CD4-positive, alpha-beta T cell treated with Interferon gamma for 1 hour (primary cell): ENCODE measurements at places on chromosomes 2 and 18.

DNA sequence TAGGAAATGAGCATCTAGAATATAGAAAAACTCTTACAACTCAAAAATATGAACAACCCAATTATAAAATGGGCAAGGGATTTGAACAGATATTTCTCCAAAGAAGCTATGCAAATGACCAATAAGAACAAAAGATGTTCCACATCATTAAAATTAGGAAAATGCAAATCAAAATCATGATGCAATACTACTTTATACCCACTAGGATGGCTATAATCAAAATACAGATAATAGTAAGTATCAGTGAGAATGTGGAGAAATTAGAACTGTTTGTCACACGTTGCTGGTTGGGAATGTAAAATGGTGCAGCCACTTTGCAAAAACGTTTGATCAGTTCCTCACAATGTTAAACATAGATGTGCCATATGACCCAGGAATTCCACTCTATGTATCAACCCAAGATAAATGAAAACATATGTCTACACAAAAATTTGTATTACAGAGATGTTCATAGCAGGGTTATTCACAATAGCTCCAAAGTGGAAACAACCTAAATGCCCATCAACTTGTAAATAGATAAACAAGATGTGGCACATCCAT is 558.4 kb downstream of the SLC4A3 start:
- no peak for DNase-seq

DNA sequence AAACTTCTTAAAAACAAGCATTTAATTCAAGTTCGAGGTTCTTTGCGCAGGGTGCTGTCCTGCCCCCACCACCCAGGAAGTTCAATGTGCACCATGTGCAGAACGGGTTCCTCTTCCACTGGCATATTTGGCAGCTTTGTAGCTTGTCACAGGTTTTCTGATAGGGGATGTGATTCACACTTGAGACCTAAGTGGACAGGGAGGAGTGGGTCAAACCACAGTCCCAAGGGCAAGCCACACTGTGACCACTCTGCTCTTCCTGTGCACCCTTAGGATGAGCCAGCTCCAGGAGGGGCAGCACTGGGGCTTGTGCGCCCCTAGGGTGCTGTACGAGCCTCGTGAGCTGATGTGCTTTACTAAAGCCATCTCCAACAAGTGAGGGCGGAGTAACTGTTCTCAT is 82.5 kb downstream of the TGFA start:
- DNase-seq, result no peak

GRCh38 chr2:191050640-191050987 is 36.6 kb upstream of the STAT1 start:
- no peak for DNase-seq

DNA sequence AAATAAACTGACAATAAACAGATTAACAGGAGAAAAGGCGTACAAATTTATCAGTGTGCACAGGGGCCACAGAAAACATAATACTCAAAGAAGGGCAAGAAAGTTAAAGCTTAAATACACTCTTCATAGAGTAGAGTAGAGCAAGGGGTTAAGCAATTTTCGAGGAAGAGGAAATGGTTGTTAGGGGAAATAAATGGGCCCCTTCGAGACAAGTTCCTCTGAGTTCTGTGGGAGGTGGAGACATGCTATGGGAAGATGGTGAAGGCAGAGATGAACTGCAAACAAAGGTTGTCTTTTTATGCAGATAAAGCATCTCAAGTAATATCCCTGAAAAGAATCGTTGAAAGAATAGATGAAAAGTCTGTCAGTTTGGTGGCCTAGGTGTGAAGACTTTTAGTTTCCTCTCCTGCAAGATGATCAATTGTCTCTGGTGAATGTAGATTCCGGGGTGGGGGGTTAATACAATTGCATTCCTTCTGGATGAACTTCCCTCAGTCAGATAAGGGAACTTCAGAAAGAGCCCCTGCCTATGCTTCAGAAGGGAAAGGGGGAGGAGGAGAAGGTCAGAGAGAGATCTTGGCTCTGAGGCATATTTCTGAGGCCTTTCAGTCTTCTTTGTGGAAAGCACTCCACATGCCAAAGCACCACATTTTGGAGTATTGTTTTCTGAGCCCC is 127.0 kb downstream of the METTL4 start:
- DNase-seq, result no peak

DNA sequence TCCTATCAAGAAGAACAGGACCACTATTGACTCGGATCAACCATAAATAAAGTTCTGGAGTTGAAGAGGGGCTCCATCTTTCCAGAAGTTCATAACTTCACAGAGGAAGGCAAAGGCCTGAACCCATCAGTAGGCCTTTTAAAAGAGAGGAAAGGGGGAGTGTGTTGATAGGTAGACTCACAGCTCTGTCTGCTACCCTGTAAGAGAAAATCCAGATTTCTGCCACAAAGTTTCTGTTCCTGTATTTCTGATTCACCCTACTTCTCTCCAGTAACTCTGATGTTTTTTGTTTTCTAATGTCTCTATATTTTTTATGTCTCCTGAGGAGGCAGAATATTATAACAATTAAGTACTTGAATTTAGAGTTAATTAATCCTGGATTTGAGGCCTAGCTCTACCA is 564.0 kb downstream of the TNS1 start:
- DNase-seq, result no peak

DNA sequence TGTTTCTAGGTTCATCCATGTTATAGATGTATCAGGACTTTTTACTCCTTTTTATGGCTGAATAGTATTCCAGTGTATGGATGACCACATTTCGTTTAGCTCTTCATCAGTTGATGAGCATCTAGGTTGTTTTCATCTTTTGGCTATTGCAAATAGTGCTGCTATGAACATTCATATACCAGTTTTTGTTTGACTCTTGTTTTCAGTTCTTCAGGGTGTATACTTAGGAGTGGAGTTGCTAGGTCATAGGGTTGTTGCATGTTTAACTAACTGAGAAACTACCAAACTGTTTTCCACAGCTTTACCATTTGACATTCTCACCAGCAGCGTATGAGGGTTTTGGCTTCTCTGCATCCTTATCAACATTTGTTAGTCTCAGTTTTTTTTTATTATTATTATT is 25.8 kb upstream of the NAPG start:
- no peak for DNase-seq

GRCh38 chr2:139990646-139991335 is 1210.6 kb upstream of the NXPH2 start:
- DNase-seq, result no peak

GRCh38 chr2:178304333-178304732 is 110.0 kb downstream of the OSBPL6 start:
- no peak for DNase-seq

DNA sequence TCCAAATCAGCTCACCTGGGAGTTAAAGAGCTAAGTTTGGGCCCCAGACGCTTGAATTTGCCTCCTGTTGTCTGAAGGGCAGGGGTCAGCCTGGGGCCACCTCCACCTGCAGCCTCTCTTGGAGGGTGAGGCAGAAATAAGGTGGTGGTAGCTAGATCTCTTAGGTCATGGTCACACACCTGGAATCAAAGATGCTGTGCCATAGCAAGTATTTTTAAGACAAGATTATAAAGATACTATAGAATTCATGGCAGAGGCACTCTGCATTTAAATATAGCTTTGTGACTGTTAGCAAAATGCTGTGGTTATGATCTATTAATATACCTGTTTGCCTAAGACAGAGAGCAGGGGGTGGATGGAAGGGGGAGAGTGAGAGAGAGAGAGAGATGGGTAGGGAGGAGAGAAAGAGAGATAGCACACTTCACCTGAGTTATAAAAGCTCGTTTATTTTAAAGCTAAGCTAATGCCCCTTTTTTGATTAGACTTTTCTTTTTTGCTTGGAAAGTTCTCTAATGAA is 242.7 kb downstream of the TMEM182 start:
- no peak for DNase-seq

GRCh38 chr2:154457286-154457685 is 241.2 kb upstream of the KCNJ3 start:
- DNase-seq, result no peak

DNA sequence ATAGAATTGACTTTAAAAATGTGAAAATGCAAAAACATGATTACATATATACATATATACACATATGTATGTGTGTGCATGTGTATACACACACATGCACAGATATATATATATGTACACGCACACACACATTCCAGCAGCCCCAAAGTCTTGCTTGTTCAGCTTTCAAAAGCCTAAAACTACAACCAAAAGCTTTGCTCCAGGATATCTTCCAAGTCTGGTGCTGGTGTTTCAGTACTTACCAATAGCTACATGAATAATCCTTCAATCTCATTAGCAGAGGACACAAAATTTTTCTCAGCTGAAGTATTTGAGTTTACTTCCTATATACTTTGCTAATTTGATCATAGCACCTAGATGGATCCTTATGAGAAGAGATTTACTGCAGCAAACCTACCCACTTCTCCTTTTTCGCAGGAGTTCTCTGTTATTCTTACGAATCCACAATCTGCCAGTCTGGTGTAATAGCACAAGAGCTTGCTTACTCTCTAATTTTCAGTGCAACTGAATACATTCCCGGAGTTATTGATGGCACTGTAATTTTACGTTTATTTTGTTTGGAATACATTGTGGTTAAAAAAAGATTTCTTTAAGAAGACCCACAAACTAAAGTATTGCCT is 553.3 kb downstream of the ARHGAP15 start:
- DNase-seq, result no peak

GRCh38 chr2:218569661-218570500 is 1.2 kb downstream of the CNOT9 start:
- peak; percentile 15 for DNase-seq

- no peak for DNase-seq
Measured at GRCh38 chr2:63514781-63515180, 73.5 kb downstream of the WDPCP start.

DNA sequence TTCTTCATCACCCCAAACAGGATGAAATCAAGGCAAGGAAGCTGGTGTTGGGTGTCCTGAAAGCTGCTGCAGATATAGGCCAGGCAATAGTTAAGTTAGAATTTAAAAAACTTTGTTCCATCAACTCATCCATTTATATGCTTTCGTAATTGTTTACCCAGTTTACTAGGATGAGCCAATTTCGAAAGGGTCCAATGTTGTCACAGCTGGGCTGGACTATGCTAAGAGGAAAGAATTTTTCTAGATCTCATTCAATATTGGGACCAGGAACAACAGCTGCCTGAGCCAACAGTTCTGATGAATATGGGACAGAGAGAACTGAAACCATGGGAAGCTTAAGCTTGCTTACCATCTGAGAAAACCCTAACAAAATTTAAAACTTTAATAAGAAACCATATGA is 21.6 kb upstream of the SP3 start:
- DNase-seq, result no peak

GRCh38 chr2:29187926-29188325 is 72.7 kb downstream of the CLIP4 start:
- no peak for DNase-seq

GRCh38 chr18:48629730-48630324 is 91.0 kb downstream of the CTIF start:
- DNase-seq, result no peak

DNA sequence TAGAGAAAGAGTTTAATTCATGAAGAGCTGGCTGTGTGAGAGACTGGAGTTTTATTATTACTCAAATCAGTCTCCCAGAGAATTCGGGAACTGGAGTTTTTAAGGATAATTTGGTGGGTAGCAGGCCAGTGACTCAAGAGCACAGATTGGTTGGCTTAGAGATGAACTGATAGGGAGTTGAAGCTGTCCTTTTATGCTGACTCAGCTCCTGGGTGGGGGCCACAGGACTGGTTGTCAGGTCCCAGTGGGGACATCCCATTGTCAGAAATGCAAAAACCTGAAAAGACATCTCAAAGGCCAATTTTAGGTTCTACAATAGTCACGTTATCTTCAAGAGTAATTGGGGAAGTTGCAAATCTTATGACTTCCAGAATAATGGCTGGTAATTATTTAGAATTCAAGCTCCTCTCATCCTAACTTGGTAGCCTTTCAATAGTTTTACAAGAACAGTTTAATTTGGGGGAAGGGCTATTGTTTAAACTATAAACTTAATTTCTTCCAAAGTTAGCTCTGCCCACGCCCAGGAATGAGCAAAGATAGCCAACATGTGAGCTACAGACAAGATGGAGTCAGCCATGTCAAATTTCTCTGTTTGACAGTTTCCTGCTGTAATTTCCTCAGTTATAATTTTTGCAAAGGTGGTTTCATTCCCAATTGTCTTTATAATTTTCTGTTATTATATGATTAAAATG is 149.4 kb upstream of the SLC39A10 start:
- no peak for DNase-seq

GRCh38 chr2:64404002-64404731 is 49.8 kb upstream of the LGALSL start:
- no peak for DNase-seq

DNA sequence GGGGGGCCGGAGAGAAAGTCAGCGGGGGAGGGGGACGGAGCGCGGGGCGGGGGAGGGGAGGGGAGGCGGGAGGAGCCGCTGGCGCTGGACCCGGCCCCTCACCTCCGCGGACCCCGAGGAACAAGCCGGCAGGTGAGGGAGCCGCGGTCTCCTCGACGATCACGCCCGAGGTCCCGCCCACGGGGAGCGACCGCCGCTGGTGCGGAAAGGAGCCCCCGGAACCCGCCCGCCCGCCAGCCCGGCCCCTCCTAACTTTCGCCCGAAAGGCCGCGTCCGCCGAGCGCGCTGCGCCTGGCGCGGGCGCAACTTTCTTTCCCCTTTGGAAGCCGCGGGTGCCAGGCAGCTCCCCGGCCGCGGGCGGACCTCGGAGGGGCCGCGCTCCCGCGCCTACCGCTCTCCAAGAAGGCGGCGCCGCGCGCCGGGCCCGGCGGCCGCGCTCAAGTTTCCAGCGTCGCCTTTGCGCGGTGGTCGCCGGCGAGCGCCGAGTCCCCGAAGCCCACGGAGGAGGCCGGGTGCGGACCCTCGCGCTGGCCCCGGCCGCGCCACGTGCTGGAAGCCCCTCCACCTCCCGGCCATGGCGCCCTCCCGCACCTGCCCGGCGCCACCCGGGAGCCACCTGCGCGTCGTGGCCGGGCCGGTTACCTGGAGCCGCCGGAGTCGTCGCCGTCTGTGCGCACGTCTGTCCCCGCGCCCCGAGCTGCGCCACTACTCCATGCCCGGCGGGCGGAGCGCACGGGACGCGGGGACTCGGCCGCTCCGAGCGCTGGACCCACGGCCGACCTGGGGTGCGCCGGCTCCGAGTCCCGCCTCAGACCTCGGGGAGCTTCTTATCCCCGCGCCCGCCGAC is at the start of gene ALKAL2:
Gene ALKAL2, minus strand, starts transcription at position 181 of the 847 bp plus-strand sequence. CDS start 256 bp downstream, outside the sequence.
- DNase-seq, result no peak

- DNase-seq, result no peak
Measured at GRCh38 chr2:341017-341542, 53.2 kb upstream of the ALKAL2 start.

DNA sequence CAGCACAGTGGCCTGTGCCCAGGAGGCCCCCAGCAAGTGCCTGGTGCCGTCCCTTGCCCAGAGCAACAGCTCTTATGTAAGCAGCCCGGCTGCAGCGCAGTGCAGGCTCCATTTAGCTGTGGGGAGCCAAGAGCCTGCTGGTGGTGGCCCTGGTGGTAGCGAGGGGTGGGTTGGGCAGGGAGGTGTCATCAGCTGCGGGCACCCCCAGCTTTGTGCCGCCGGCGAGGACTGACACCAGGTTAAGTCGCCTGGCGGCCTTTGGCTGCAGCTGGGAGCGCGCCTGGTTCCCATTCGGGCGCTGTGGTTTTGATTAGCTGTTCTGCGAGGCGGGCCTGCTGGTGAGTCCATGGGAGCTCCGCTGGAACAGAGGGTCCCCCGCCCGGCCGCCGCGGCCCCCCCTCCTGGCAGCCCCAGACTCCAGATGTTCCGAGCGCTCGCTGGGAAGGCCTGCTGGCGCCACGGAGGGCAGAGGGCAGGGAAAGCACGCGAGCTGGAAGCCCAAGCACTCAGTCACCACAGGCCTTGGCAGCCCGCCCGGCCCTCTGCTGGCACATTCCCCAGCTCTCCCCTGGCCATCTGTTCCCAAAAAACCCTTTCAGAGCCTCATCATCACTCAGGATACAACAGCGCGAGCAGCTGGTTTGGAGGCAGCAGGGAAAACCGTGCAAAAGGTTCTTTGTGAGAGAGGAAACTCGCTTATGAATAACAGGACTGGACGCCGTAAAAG is 18.4 kb downstream of the ATOH8 start:
- no peak for DNase-seq
